ENCODE measurements at places on chromosomes 4 and X.

DNA sequence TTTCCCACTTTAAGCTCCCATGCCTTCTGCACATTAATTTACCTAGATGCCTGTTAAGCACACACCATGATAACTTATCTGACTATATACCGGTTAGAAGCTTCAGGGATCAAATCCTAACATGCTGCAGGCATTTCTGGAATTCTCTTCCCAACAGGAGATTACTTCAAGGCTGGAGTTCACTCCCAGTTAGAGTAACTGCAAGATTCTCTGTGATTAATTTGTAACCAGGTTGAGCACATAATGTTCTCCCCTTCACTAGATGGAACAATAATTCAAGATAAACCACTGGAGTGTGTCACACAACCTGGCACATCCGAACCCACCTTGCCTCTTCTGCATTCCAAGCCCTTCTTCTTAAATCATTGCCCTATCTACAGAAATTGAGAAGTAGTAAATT lies 11.8 kb upstream of the UGT2A3 start:
- DNase-seq = peak; percentile 28

GRCh38 chrX:153768311-153769157 lies 4.5 kb downstream of the PLXNB3 start:
- DNase-seq = no peak

DNA sequence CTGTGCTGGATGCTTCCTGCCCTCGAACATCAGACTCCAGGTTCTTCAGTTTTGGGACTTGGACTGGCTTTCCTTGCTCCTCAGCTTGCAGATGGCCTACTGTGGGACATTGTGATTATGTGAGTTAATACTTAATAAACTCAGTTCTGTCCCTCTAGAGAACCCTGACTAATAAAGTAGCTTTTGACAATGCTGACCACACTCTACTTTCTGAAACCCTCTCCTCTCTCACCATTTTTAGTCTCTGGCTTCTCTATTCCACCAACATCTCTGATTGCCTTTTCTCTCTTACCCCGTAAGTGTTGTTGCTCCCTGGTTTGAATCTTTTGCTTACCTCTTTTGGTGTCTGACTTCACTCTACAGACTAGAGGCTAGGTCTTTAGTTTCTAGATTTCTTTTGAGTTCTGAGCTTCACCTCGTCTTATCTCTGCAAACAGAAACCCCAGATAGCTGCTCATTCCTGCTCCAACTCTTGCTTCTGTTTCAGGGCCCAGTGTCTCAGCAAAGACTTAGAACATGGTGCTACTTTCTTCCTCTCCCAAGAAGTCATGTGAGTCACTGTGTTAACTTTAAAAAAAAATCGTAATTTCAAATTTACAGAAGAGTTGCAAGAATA lies 11.4 kb downstream of the TMSB4X start:
- no peak for DNase-seq

- DNase-seq = no peak
Measured at GRCh38 chr4:72553540-72554337, 15.3 kb downstream of the ADAMTS3 start.

DNA sequence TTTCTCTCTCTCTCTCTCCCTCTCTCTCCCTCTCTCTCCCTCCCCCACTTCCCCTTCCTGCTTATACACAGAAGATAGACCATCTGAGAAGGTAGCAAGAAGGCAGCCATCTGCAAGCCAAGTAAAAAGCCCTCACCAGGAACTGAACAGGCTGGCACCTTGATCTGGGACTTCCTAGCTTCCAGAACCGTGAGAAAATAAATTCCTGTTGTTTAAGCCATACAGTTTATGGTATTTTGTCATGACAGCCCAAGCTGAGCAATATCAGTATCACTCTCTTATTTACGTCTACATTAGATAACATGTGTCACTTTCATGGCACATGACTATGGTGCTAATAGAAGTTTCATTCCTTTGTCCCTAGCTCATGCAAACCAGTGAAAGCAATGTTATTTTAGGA lies 581.1 kb downstream of the INPP4B start:
- DNase-seq = no peak

DNA sequence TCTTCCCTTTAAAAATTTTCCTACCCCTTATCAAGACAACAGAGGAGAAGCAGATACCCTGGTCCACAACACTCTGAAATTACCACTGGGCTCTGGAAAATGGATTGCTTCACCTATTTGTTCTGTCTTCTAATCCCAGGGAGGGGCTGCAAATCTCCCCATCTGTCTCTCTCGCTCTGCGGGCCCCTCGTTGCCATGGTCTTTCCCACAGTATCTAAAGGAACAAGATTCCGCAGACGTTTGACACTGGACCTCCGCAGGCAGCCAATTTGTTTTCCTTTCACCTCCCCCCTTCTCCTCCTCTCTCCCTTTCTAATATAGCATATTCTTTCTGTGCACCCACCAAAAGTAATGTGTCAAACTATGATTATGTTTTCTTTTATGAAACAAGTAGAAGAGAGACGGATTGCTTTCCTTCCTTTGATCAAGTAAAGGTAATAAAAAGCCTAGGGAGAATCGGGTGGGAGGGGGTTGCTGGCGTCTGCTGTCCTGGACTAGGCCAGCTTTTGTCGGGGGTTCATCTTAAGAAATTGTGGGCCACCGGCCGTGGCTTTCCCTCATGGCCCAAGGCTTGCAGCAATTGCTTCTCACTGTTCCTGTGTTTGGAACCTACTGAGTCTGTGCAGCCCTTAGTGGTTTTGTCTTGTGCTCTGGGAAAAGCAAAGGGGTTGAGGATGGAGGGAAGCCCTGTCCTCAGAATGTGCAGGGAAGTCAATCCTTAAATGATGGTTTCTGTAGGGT lies 81.0 kb downstream of the MGST2 start:
- no peak for DNase-seq

GRCh38 chr4:158998624-158999023 lies 104.3 kb upstream of the RAPGEF2 start:
- peak; percentile 59 for DNase-seq

DNA sequence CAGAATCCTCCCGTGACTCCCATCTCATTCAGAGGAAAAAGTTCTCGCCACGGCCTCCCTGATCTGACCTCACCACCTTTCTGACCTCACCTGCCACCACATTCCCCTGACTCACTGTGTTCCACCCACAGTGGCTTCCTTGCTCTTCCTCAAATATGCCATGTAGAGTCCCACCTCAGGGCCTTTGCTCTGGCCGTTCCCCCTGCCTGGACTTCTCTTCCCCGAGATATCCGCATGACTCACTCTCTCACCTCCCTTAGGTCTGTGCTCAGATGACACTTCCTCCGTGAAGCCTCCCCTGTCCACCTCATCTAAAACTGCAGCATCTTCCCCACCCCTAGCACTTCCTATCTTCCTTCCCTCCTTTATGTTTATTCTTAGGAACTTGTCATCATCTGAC lies 7.2 kb upstream of the TSPYL2 start:
- no peak for DNase-seq

GRCh38 chrX:40544343-40545266 lies 36.2 kb upstream of the ATP6AP2 start:
- DNase-seq = peak; percentile 13

DNA sequence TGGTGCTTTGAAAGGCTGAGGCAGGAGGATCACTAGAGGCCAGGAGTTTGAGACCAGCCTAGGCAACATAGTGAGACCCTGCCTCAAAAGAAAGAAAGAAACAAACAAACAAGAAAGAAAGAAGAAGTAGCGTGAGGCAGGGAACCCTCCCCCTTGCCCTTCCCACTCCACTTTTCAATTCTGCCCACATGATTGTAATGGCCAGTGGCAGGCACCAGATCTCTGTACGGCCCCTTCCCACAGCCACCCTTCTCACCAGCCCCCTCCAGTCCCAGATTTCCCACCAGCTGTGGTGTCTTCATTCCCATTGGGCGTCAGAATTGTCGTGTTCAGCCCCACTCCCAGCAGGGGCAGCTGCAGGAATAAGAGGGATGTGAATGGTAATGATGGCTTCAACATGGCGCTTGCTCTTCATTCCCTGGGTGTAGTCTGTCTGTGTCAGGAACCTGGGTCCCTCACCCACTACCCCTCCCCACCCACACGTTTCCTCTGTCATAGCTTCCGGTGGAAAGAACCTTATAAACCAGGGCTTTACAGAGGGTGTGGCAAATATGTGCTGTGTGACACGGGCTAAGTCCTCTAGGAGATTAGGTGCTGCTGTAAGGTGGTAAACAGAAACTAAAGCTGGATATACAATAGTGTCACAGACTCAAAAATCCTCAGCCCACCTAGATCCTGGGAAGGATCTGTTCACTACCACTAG lies at the start of gene IL2RG:
TSS of gene IL2RG (minus strand) at position 437 of the 703 bp plus-strand sequence. CDS start at position 399, 38 bp downstream.
- DNase-seq = no peak

GRCh38 chr4:15034071-15034764 lies 31.9 kb downstream of the CPEB2 start:
- peak; percentile 95 for DNase-seq

DNA sequence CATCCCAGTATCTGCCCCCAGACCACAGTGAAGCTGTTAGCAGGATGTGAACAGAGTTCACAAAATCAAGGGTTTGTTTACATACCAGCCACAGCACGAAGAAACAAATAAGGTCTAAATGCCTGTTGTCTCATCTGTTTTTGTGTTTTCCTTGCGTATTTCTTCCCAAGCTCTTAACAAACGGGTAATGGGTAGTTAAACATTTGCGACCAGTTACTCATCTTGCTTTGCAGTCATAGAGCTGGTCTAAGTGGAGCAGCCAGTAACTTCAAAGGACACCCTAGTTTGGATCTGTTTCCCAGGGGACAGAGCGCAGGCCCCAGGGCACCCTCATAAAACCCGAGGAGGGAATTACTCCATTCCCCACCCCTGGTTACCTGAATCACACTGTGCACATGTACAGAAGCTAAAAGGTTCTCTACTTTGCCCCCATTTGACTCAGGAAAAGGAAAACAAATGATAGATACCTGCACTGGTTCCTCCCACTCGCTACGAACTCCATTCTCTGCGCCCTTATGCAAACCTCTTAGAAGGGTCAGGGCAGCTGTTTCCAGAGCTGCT lies 68.8 kb downstream of the MAML3 start:
- DNase-seq = no peak

DNA sequence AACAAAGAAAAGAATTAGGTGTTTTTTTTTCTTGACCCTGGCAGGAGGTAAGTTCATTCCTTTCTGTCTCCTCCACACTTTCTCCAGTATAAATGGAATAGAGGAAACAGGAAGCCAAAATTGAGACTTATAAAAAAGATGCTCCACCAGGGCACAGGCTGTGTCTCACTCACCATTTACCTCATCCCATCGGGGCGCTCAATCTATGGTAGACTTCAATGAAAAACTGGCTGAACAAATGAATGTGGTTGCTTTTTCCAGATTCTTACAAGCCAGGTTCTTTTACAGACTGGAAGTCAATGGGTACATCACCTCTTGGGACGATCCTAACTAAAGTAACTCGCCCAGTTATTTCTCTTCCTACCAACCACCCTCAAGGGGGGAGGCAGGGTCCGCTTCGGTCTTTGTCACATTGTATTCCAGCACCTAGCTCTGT lies 685 bp downstream of the COMMD8 start:
- peak; percentile 27 for DNase-seq

GRCh38 chrX:31333165-31333831 lies 261.5 kb upstream of the FTHL17 start:
- DNase-seq = peak; percentile 79

GRCh38 chr4:121923306-121923705 lies 28.6 kb downstream of the TRPC3 start:
- DNase-seq = peak; percentile 45

GRCh38 chr4:89685690-89686089 lies 151.3 kb downstream of the SNCA start:
- DNase-seq = no peak

GRCh38 chr4:119726505-119726904 lies 97.9 kb upstream of the PDE5A start:
- no peak for DNase-seq

- DNase-seq = no peak
Measured at GRCh38 chr4:43353552-43353951, 461.0 kb downstream of the GRXCR1 start.

DNA sequence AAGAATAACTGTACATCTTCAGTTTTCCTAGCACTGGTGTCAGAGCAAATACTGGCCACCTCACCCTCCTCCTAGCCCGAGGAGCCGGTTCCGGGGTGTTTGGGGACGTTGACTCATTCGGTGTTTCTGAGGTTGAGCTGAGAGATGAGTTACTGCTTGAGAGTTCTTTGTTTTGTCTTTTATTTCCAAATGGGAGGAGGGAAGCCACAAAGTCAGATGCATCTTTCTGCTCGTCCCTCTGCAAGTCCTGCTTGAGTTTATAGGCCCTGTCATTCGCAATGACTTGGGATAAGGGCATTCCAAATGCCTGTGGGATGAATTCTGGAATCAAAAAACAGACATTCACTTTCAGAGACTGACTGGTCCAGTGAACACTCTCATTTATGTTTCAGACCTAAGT lies 77.5 kb downstream of the HCCS start:
- peak; percentile 79 for DNase-seq

- DNase-seq = no peak
Measured at GRCh38 chr4:20337261-20337664, 85.6 kb downstream of the SLIT2 start.

DNA sequence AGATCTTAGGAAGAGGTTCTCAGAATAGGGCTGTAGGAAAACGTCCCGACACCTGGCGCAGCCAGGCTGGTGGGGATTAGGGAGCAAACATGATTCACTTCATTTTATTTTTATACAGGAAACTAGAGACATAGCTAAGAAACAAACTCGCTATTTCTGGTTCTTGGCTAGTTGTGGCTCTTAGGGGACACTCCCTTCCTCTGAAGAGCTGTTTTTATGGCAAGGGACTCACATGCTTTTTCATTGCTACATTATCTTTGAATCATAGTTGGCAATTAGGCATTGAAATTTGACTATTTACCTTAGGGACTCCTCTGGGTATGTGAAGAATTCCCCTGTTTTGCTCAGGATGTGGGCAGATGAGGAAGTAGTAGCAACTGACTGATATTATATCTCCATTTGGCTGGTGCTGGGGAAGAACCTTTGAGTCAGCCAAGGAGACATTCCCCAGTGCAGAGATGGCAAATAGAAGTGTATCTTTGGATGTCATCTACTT lies 174.5 kb downstream of the SMIM20 start:
- peak; percentile 82 for DNase-seq

DNA sequence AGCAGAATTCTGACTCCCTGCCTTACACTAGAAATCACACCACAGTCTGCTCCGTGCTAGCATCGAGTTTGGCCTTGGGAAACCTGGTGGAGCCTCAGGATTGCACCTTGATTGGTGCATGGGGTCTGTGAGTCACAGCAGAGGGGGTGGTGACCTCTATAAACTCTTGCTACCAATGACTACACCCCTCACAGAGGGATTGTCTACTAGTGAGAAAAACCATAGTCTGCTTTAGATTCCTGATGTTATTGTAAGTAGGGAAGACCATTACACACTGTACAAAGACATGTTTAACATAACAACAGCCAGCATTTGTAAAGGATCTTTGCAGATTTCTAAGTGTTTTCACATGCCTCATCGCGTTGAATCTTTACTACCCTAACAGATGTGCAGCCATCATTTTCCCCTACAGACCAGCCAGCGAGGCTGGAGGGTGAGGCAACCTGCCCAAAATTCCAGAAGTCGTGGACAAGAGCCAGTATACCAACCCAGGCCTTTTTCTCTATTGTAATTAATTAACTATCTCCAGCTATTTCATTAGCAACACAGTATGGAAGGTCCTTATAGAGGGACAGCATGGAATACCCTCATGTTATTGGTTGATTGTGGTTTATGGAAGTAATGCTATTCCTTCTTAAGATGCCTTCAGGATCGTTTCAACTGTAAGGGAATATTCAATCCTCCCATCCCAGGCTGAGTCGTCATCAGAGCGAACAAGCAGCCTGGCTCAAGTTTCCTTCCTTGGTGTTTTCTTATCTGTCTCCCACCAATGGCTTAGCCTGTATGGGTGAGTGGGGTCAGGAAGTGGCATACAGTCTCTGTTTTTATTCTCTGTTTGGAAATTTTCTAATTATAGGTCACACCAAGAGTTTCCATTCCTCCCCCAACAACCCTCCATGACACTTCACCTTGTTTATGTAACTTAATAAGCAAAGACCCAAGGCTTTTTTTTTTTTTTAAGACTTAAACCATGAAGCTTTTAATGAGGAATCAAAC lies 55.9 kb upstream of the KDR start:
- DNase-seq = no peak

Data from epithelial cell of esophagus (primary cell).